ENCODE measurements at places on chromosomes 3 and 15.
A peak's percentile ranks its signal among the peaks of the same experiment; 100 is the strongest.

DNA sequence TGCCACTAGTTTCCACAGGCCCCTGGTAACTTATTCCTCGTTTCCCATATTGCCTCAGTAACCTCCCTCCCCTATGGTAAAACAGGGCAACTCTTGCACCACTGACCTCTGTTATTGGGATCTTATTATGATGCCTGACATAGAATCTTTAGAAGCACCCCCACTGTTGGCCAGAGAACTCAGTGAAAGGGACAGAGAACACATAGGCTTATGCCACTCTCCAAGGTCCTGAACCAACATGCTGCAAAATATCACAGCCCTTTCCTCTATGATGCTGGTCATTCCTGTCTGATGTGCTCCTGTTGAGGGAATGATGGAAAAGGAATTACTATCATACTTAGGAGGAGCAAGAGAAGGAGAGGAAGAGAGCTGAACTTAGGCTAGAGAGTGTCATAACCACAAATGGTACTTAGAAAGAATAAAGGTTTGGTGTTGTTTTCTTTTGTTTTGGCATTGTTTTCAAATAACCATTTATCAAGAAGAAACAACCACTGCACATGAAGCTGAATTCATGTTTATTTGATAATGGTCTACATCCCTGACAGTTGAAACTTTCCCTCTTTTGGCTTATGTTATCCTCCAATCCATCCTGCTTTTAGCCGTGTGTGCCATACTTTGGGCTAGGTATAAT, 330.2 kb downstream of the EPHB1 start:
- DNase-seq = no peak

GRCh38 chr3:145906755-145907154, 254.2 kb downstream of the PLOD2 start:
- peak; percentile 30 for DNase-seq

DNA sequence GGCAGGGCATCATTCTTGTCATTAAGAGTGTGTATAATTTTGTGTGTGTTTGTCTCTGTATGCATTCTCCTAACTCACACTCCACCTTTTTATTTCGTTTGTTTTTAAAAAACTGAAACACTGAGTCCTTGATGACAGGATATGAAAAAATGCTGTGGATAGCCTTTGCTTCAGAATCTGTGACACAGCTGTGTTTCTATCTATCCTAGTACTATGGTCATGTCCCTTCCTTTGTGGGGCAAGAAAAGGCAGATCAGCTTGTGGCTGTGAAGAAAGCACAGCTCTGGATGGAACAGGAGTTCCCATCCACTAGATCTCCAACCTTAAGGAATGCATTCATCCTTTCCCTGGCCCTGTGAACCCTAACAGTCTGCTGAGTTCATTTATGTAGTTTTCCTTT, 60.3 kb downstream of the OTOL1 start:
- no peak for DNase-seq

GRCh38 chr15:98873441-98874218, 134.0 kb downstream of the PGPEP1L start:
- peak; percentile 99 for DNase-seq

DNA sequence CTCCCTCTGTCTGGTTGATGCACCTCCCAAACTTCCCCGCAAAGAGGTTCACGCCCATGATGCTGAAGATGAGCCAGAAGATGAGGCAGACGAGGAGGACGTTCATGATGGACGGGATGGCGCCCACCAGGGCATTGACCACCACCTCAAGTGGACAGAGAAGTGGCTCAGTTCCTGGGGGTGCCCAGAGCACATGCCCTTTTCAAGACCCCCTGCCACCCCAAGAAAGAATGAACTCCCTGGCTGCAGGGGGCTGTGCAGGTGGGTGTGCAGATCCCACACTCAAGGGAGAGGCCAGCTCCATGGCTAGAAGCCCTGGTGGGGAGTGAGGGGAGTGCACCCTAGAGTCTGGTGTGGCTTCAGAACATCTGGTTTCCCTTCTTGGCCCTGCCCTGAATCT, 64.1 kb downstream of the EXOG start:
- DNase-seq = no peak

DNA sequence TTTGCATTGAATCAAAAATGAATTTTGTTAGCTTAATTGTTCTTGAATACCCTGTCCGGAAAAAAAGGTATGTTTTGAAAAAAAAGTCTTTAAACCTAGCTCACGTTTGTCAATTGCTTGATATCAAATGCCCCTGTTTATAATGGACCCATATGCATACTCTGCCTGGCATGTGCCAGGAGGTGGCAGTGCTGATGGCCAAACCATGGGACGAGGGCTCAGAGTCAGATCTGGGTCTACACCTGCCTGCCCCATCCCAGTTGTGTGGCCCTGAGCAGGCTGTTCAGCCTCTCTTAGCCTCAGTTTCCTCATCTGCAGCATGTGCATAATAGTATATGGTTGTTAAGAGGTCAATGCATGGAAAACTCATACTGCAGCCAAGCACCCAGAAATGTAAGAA, 38.8 kb downstream of the PRKCD start:
- DNase-seq = no peak

DNA sequence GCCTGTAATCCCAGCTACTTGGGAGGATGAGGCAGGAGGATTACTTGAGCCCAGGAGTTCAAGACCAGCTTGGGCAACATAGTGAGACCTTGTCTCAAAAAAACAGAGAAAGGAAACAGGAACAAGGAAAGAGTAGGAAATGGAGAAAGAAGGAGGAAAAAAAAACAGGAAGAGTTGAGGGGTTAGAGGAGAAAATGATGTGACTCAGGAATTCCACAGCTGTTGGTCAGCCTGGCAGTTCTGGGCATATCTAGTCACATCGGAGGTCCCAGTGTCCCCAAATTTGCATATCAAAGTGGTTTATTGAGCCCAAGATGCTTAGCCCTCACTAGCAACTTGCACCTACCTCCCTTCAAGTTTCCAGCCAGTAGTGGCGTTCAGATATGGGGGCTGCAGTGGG, 18.8 kb upstream of the JMJD7 start:
- no peak for DNase-seq

GRCh38 chr3:39143051-39143885, 10.1 kb downstream of the CSRNP1 start:
- DNase-seq = no peak

Data from NCI-H226 (cell line).